HS-5 (cell line): ENCODE measurements at places on chromosomes 2 and 18.

GRCh38 chr2:128494307-128494639, 175.6 kb upstream of the HS6ST1 start:
- DNase-seq = no peak

- no peak for DNase-seq
Measured at GRCh38 chr2:191308026-191308425, 62.8 kb downstream of the MYO1B start.

DNA sequence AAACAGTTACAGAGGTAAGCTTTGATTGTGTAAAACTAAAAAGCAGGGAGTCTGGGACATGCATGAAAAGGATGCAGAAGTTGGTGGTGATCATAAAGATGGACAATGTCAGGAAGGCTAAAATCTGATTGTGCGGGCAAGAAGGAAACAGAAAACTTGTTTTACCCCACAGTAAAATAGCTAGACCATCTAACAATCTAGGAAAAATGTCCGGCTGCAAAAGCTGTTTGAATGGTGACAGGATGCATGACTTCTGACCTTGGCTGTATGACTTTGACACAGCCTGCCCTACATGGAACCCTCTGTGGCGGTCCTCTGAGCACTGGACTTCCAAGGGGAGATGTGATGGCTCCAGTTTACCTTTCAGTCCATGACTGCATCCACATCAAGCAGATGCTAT, 93.6 kb downstream of the RAPH1 start:
- no peak for DNase-seq

DNA sequence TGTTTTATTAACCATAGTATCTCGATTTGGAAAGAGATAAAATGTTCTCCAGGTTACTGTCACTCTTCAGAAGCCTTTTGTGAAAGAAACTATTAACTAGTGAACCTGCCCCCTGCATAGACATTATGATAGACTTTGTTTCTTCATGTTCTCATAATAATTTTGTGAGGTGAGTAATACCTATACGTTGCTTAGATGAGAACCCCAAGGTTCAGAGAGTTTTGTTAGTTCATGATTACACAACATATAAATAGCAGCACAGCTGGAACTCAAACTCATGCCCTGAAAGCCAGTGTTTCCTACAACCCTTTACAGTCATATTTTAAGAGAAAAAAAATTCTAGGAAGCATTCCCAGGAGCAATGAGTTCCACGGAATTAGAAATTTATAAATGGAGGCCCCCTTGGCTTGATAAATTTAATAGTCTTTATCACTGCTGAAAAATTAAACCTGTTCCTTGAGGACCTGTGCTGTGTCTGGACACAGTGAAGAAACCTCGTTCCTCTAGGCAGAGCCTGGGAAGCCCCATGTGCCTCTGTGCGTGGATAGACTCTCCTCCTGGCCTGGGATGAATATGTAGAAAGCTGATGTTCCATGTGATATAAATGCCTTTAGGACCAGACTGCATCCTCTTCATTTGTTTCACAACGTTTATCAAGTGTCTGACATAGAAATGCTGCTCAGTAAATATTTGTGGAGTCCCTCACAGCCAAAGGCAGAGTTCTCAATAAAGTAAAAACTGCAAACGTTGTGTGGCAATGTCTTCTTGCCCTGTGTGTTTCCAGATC, 1257.0 kb upstream of the GYPC start:
- no peak for DNase-seq

GRCh38 chr2:152740743-152741328, 22.4 kb downstream of the ARL6IP6 start:
- DNase-seq = peak; percentile 58

GRCh38 chr2:6228251-6228650, 536.1 kb downstream of the SOX11 start:
- no peak for DNase-seq

DNA sequence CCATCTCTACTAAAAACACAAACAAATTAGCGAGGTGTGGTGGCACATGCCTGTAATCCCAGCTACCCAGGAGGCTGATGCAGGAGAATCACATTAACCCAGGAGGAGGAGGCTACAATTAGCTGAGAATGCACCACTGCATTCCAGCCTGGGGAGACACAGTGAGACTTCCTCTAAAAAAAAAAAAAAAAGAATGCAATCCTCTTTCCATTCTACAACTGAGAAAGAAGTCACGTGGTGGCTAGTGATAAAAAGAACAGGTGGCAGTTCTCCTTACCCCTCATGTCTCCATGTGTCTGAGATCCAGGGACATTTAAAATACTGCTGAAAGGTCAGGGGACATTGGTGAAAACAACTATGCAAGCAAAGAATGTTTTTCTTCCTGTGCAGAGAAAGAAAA, 24.4 kb upstream of the GPR39 start:
- DNase-seq = no peak

GRCh38 chr18:57927511-57927910, 116.5 kb upstream of the NEDD4L start:
- no peak for DNase-seq

- no peak for DNase-seq
Measured at GRCh38 chr18:7415081-7415894, 151.8 kb upstream of the PTPRM start.

DNA sequence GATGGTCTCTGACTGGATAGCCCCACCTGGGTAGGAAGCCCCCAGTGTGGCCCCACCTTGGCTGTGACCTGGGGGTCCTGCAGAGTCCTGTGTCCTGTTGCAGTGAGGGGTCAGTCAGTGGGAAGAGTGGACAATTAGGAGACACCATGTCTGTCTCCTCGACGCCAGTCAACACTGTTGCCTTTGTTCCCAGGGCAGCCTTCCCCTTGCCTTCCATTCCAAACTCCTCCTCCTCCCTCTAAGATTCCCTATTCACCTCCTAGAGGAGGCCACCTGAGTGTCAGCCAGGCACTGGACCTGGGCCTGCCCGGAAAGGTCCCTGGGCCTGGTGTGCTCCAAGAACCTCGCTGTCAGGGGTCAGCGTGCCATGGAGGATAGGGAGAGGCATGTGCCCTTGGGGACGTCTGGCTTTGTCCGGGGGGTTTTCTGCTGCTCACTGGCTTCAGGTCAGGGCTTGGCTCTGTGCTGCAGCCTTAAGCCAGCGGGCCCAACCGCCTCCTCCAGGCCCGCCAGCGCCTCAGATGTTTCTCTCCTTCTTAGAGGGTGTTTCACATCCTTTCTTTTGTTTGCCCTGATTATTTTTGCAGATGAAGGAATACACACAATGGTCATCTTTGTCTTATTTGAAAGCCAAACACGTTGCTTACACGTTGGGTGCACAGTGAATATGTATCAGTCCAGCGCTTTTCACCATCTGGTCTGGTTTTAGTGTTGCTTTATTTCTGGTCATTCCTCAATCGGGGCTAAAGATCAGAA, 68.9 kb downstream of the HPCAL1 start:
- no peak for DNase-seq

DNA sequence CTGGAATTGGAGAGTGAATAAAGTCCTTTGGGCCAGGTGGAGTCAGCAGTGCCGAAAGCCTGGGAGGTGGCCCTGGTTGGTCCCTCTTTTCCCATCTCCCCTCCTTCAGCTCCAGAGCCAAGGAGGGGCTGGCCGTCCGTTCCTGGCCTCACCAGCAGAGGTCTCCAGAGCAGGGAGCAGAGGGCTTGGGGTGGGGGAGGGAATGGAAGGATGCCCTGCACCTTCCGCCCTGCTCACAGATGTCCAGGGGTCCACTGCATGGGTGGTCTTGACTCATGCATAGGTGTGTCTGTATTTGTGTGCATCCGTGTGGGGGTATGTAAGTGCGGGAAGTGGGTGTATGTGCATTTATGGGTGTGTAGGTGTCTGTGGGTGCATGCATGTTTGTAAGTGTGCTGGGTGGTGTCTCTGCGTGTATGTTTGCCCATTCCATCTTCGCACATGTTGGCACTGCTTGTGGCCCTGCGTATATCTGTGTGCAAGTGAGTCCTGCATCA, 201.8 kb downstream of the ZFP36L2 start:
- no peak for DNase-seq

GRCh38 chr2:238487134-238487533, 60.4 kb downstream of the ASB1 start:
- DNase-seq = no peak

DNA sequence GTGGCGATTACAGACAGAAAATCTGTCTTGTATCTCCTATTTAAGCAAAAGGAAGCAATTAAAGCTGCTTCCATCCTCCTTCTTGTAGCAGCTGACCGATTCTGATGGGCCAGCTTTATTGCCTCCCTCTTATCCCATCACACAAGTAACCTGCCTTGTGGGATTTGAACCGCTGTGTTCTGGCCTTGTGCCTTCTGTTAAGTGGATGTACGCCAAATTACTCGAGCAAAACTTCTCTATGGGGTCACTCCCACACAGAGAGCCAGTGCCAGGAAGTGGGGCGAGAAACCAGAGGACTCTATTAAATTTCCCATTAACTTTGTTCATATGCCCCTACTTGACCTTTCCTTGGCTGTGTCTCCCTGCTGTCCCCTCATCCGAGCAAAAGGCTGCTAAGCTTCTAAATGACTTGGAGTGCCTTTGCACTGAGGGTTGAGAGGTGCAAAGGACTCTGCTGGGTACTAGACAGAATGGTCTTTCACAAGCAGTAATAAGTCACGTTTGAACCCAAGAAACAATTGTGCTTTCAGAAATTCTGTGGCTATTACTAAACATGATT, 672.5 kb downstream of the MBD2 start:
- DNase-seq = no peak

GRCh38 chr2:54164106-54164505, 48.7 kb downstream of the ACYP2 start:
- DNase-seq = no peak

DNA sequence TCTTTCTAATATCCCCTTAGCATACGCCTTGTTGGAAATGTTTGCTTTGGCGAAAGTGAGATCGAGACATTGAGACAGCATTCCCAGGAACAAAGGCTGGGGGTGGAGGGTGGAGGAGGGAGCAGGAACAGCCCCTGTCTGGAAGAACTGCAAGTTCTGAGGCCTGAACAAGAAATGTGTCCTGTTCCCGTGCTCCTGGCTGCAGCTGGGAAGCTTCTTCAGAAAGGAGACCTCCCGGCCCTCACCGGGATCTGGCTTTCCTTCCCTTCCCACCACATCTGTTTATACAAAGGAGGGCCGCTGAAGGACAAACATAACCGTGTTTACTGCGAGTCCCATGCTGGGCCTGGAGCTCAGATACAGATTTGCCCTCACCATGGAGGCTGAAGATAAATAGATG, 35.9 kb downstream of the AFF3 start:
- DNase-seq = no peak

- no peak for DNase-seq
Measured at GRCh38 chr2:30217644-30218337, 13.5 kb upstream of the LBH start.

DNA sequence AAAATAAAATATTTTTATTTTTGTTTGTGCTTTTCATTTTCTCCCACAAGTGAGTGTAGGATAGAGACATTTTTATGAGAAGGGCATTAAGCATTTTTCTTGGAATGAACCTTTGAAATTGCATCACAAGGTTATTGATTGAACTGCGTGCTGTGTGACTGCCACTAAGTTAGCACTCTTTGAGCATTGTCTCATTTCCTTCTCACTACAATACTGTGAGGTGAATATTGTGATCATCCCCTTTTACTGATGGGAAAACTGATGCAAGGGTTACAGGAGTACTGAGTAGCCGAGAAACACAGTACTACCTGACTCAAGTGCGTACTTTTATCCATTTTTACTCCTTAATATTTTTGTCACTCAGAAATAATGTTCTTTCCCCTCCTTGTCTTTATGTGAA, 2.0 kb downstream of the NBEAL1 start:
- no peak for DNase-seq

DNA sequence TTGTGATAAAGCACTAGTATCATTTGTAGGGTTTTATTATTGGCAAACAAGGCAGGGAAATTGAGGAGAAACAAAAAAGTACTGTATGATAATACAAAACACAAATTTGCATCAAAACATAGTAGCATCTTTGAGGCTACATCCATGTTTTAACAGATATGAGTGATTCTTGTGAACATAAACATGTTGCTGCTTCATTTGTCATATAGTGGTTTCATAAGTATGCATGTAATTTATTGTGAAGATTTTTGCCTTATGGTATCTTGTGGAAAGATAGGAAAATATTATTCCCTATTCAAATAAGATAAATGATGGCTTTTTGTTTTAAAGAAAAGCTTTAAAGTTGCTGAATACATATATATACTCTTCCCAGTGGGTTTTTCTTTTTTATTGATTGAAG, 60.3 kb downstream of the VRK2 start:
- no peak for DNase-seq

DNA sequence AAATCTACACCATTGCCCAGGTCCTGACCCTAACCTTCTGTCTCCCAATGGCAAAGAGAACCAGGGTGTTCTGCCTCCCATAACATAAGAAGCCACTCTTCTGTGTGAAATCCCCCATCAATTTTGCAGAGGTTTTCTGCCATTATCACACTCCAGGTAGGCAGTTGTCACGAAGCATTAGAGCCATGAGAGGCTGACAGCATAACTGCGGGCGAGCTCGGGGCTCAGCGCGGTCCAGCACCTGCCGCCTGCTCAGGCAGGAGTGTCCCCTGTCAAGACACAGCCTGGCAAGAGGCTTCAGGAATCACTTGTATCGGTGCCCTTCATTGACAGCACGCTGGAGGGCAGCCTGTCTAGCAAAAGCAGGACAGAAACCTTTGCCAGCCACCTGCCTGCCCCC, 251.2 kb downstream of the SATB2 start:
- no peak for DNase-seq

GRCh38 chr2:86794861-86795260, 4.1 kb upstream of the CD8A start:
- DNase-seq = no peak

- no peak for DNase-seq
Measured at GRCh38 chr2:101704046-101704466, 6.5 kb downstream of the MAP4K4 start.

DNA sequence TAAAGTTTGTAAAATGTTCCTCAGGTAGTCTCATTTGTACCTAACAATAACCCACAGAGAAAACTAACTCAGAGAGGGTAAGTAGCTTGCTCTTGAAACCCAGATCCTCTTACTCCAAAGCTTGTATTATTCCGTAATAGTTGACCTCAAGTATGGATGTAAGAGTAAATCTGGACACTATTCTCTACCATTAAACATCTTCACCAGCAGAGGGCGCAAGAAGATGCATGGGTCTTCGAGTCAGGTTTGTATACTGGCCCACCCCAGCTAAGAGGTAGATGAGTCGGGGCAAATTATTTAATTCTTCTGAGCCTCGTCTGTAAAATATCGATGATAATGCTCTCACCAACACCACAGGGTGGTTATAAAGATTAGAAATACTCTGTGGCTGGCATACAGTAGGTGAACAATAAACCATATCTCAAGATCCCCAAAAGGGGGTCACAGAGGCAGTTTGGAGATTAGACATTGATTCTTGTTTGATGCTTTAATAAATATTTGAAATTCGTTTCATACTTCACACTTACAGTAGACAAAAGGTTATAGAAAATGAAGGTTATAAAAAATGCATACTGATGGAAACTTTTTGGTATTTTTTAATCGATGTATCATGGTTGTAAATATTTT, 3.5 kb upstream of the CABLES1 start:
- DNase-seq = peak; percentile 65

DNA sequence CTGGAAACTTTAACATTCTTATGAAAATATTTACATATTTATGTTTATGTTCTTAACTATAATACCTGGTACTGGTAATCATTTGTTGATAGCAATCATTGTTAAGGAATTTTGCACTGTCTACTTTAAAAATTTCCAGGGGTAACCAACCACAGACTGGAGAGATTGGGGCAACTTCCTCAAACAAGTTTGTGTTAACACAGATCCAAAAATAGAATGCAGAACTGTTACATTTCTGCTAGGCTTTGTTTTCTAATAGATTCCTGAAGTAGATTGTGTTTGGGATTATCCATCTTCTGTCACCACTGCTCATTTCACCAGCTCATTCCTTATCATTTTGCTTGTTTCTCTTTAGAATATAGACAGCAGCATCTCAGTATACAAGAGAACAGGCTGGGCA, 23.7 kb downstream of the RNF125 start:
- DNase-seq = no peak

GRCh38 chr18:35022426-35023001, 18.7 kb upstream of the MAPRE2 start:
- DNase-seq = no peak
